Activated CD8-positive, alpha-beta T cell treated with anti-CD3 and anti-CD28 coated beads, Interleukin-2, amount 10 ng/mL, durations not matched to agents 7 days and 5 days (primary cell): ENCODE measurements at places on chromosomes 13 and 19. TPM values are rescaled to one million over a fixed set of nuclear protein-coding genes. Genes with fewer than 3 reads are reported as not detected.

DNA sequence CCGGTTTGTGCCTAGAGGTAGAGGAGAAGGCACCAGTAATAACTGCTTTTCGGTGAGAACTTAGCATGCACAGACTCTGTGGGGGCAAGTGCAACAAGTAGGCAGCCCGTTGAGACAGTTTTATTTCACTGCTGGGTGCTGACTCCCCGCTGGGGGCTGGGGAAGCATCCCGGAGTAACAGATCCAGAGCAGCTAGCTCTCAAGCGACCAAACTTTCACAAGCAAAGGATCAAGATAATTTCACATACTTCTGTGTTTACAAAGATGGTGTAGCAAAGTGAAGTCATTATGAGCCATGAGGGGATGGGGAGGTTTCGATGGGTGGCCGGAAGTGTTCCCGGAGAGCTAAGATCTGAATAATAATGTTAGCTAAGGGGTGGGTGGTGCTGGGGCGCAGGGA lies 2.8 kb downstream of the NACC1 start:
- no peak overlapping the region for H3K27ac ChIP-seq
- peaks cover 54% of the 10 kb centered on the region for H3K4me1 ChIP-seq
- peaks cover 12% of the 10 kb centered on the region for H3K36me3 ChIP-seq
- H3K27me3 ChIP-seq, result no peaks in the 10 kb centered on the region

GRCh38 chr19:6516018-6516658 lies 14.0 kb upstream of the TUBB4A start:
- H3K4me1 ChIP-seq, result peaks cover 33% of the 10 kb centered on the region
- H3K27me3 ChIP-seq, result no peaks in the 10 kb centered on the region
- peak overlapping the region; percentile 93 for H3K4me3 ChIP-seq

FAM124A gene
- not detected for total RNA-seq

IRGC gene
- not detected for total RNA-seq

- H3K27ac ChIP-seq, result no peak overlapping the region
- peaks cover 7% of the 10 kb centered on the region for H3K27me3 ChIP-seq
- no peaks in the 10 kb centered on the region for H3K36me3 ChIP-seq
- DNase-seq, result no peak
Observed at GRCh38 chr13:77456271-77456670, 79.2 kb upstream of the SCEL start.

ZFP28 gene
- total RNA-seq, result 6.6 TPM

PSG7 gene
- total RNA-seq, result not detected

- peak overlapping the region; percentile 70 for H3K27ac ChIP-seq
- no peak overlapping the region for H3K4me3 ChIP-seq
- peaks cover 81% of the 10 kb centered on the region for H3K4me1 ChIP-seq
- DNase-seq, result no peak
Observed at GRCh38 chr19:1084024-1084868, 10.9 kb downstream of the POLR2E start.

- no peaks in the 10 kb centered on the region for H3K27me3 ChIP-seq
- DNase-seq, result no peak
- H3K27ac ChIP-seq, result no peak overlapping the region
- no peaks in the 10 kb centered on the region for H3K36me3 ChIP-seq
Observed at GRCh38 chr19:23312515-23312914, 62.3 kb upstream of the ZNF724 start.

CD320 gene
- total RNA-seq, result 54.6 TPM

- peak; percentile 74 for DNase-seq
- peak overlapping the region; percentile 74 for H3K4me3 ChIP-seq
- no peaks in the 10 kb centered on the region for H3K36me3 ChIP-seq
- H3K4me1 ChIP-seq, result peaks cover 26% of the 10 kb centered on the region
- no peaks in the 10 kb centered on the region for H3K27me3 ChIP-seq
Observed at GRCh38 chr19:38263689-38264485, 486 bp upstream of the SPINT2 start.

DNA sequence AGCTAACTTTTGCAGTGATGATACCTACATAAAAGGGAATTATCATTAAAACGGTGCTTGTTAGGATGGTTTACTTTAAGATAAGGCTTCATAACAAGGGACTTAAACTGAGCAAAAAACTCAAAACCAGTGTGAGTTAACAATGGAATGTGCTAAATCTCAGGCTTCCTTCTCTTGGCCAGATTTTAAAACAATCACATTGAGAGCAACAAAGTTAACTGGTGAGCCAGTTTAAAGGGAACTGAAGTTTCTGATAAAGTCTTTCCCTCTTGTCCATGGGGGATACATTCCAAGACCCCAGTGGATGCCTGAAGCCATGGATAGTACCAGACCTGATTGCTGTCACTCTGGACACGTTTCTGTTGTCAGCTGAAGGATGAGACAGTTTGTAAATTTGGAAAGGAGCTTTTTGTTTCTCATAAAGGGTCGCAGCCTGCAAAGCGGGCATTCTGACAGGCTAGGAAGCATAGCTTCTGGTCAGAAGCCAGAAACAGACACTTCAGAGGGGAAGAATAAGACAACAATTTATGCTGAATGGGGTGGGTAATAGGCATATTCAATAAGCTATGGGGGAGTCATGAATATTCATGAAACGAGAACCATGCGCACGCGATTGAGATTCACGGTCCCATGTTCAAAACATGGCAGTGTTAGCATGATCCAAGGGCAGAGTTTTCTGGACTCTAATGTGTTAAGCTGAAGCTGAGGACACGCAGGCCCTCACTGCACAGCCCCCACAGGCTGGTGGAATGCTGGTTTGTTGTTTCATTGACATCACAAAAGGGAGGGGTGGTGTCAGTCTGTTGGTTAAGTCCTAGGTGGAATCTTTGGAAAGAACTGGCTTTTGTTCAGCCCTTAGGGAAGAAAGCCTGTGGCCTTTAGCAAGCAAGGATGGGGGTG lies 150.6 kb upstream of the RNF113B start:
- peaks cover 5% of the 10 kb centered on the region for H3K27me3 ChIP-seq
- no peak overlapping the region for H3K4me3 ChIP-seq
- no peaks in the 10 kb centered on the region for H3K36me3 ChIP-seq
- no peak for DNase-seq
- H3K4me1 ChIP-seq, result no peaks in the 10 kb centered on the region

GRCh38 chr13:51707461-51707860 lies 96.5 kb downstream of the DHRS12 start:
- H3K4me1 ChIP-seq, result no peaks in the 10 kb centered on the region
- H3K27me3 ChIP-seq, result no peaks in the 10 kb centered on the region
- H3K36me3 ChIP-seq, result peaks cover 12% of the 10 kb centered on the region
- no peak for DNase-seq
- H3K27ac ChIP-seq, result no peak overlapping the region
- no peak overlapping the region for H3K4me3 ChIP-seq

ZIK1 gene
- 12.1 TPM for total RNA-seq

DNA sequence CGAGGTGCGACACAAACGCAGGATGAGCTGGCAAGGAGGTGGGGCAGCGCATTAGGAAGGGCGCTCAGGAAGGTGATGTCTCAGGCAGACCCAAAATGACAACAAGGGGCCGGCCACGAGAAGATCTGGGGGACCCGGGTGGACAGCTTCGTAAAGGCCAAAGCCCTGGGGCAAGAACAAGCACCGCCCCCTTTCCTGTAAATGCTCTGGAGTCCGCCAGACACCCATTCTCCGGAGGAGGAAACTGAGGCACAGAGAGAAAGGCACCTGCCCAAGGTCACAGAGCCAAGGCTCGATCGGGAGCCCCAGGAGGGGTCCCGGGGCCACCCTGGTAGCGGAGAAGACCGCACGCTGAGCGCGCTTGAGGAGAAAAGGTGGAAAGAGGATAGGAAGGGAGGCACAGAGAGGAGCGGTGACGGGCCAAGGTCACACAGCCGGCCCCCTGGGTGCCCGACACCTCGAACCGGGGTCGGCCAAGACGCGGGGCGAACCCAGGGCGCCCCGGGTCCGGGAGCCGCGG lies 571 bp downstream of the SAFB2 start:
- H3K27me3 ChIP-seq, result no peaks in the 10 kb centered on the region
- H3K4me3 ChIP-seq, result peak overlapping the region; percentile 100
- H3K27ac ChIP-seq, result peak overlapping the region; percentile 99

TEX101 gene
- not detected for total RNA-seq

EGLN2 gene
- total RNA-seq, result 126 TPM
